ENCODE measurements at places on chromosomes 1 and 21. TPM values are rescaled to one million over a fixed set of nuclear protein-coding genes. Genes with fewer than 3 reads are reported as not detected.
A peak's percentile ranks its signal among the peaks of the same experiment; 100 is the strongest.

DNA sequence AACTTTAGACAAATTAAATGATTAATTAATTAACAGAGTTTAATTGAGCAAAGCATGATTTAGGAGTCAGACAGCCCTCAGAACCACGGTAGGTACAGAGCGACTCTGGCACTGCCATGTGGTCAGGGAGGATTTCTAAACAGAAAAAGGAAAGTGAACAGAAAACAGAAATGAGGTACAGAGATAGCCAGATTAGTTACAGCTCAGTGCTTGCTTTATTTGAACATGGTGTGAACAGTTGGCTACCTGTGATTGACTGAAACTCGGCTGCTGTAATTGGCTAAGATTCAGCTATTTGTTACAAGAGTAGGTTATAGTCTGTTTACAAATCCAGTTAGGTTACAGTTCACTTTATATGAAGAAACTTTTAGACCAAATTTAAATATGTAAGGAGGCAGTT, 163.0 kb upstream of the TNR start:
- no peak for DNase-seq

DNA sequence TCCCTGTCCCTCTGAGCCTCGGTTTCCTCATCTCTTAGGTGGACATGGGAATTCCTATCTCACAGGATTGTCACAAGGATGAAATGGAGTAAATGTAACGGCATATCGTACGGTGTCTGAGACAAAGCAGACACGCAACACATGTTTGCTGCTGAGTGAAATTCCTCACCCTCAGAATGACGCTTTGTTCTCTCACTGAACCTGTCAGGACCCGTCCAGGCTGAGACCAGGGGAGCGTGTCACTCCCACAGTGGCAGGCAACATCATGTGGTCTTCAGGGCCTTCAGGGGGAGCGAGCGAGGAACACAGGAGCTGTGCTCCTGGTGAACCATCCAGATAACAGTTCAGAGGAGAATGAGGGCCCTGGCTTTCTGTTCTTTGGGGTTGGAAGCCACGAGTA, 74.2 kb downstream of the TOMM20 start:
- DNase-seq: no peak

- no peak for DNase-seq
These were observed 22.3 kb downstream of the RRP1B start for GRCh38 chr21:43681650-43682049.

DNA sequence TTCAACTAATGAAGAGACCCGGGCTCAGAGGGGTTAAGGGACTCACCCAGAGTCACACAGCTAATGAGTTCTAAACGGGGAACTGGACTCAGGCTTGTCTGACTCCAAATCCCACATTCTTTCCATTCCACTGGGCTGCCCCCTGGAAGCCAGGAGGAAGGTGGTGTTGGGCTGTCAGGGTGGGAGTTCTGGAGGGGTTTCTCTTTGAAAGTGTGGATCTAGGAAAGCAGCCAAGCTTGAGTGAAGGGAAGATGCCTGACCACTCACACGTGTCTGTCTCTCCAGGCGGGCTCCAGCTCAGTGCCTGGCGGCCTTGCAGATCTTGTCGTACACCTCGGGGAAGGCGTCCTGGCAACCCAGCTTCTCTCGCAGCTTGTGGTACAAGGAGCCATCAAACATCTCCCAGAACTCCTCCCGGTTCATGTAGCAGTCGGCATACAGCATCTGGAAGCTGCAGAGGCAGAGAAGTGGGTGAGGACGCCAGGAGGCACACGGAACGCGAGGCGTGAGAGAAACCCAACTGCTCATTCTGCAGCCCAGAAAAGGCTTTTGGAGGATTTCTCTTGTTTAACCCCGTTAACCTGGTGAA, 35.0 kb downstream of the DHCR24 start:
- DNase-seq: no peak

GRCh38 chr1:205972491-205973168, 29.4 kb upstream of the SLC26A9 start:
- no peak for DNase-seq

DNA sequence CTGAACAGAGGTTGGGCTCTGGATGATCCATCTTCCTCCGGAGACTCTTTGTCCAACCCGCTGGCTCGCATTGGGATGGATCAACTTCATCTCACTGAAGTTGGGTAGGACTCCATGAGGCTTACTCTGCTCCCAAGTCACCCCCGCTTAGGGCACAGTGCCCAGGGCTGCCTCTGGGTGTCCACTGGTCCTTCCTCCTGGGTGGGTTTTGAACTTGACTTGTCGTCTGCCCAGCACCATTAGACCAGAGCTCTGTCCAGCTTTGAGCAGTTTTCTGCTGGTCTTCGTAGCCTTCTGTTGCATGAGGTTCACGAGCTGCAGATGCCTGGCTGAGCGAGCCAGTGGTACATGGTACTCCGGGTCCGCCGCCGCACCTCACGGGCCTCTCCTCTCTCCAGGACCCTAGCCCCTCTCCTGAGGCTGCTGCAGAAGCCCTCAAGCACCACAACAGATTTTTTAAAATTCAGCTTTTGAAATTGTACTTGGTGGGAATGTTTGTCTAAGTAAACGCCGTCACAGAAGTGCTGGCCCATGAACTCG, 33.8 kb upstream of the COL6A1 start:
- DNase-seq: peak; percentile 37

DNA sequence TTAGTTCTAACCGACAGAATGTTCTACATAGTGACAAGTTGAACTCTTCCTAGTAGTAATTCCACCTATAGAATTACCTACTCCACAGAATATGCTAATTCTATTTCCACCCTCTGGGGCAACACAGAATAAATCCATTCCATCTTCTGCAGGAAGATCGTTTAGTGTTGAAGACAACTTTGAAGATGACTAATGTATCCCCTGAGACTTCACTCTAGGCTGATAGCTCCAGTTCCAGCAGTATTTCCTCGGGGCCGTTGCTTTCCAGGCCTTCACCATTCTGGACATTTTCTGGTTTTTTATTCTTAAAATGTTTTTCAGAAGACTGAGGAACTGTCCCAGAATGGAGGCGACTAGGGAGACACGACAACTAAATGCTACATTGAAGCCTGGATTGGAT, 61.0 kb upstream of the CSF1 start:
- DNase-seq: no peak

- DNase-seq: peak; percentile 74
These were observed 10.7 kb upstream of the NPHP4 start for GRCh38 chr1:6002714-6003501.

GRCh38 chr1:24679725-24680124, 36.6 kb downstream of the SRRM1 start:
- no peak for DNase-seq

- DNase-seq: no peak
These were observed 583.5 kb upstream of the ZP4 start for GRCh38 chr1:238474263-238474662.

DNA sequence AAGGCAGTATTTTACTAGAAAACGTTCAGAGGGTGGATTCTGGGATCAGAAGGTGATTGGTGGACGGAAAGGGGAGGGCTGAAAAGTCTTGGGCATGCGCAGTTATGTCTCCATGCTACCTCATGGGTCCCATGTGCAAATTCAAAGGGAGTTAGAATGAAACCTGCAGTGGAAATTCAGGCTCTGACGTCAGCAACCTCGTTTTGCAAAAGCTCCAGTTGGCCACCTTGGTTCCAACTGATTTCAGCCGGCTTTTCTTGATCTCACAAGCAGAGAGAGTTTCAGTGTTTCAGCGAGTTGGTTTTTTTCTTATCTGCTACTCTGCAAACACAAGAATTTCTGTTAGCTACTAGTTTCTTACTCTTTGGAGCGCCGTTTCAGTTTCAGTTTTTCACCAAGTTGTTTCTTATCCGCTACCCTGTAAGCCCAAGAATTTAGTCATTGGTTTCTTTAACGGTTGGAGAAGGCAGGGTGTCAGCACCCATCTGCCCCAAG, 69.8 kb upstream of the PGBD5 start:
- DNase-seq: no peak

DNA sequence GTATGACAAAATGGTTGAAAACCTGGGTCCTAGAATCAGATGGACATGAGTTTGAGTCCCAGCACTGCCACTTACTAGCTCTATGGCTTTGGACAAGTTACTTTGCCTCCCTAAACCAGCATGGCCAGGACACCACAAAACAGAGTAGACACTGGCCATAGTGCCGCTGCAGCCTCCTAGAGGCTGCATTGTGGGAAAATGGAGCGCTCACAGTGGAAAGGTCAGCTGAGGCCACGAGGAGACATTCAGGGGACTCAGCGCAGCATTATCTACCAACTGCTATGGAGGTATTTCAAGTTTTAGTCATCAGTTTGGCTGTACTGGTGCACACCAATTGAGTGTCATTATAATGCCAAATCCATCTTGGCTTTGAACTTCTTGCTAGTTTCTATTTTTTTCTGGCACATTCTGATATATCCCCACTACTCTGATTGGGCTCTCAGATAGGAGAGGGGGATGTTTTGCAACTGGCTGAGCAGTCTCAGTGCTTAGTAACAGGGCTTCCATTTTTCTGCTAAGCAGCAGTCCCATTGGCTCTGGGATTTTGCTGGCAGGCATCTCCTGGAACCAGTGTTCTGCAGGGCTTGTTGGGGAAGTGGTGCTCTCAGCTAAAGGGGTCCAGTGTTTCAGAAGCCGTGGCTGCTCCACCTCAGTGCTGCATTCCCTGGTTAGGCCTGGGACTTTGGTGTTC, 16.2 kb downstream of the NT5C1A start:
- no peak for DNase-seq

- peak; percentile 67 for DNase-seq
These were observed at the start of gene CHODL for GRCh38 chr21:18244671-18245463. CHODL (plus strand) TSS chr21:18244833; CDS start chr21:18245224, 391 bp downstream.

The LIPI gene
- not detected for total RNA-seq

The CA6 gene
- 0.19 TPM for total RNA-seq

The LENEP gene
- not detected for total RNA-seq

The ABCG1 gene
- 9.0 TPM for total RNA-seq
